Amniotic epithelial cell (primary cell): ENCODE measurements at places on chromosomes 4 and X.
A peak's percentile ranks its signal among the peaks of the same experiment; 100 is the strongest.

DNA sequence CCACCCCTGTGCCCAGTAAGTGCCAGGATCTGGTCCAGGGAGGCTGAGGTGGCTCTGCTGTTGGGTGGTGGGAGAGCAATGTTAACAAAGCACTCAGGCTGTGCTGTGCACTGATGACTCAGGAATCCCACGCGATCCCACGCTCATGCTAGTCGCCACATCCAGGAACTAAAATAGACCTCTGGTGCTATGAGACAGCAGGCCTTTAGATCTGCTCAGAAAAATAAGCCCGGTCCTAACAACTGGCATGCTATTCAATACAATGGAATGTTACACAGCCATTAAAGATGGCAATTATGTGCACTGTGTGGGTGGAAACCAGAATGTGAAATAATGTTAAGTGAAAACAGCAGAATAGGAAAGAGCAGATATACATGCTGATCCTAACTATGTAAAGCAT is 26.0 kb downstream of the ARL13A start:
- DNase-seq = peak; percentile 87

DNA sequence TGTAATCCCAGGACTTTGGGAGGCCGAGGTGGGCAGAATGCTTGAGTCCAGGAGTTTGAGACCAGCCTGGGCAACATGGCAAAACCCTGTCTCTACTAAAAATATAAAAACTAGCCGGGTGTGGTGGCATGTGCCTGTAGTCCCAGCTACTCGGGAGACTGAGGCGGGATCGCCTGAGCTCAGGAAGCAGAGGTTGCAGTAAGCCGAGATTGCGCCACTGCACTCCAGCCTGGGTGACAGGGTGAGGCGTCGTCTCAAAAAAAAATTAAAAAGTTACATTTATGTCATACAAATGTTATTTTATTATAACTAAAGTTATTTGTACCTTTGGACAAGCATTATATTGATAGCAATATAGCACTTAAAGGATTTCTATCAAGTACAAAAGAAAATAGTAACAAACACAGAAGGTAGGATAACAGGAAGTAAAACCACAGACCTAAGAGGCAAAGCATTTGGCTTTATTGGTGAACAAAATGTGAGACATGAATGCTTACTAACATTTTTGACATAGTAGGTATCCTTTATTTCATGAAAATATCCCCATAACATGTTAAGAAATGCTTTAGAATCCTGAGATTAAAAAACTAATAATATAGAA is 51.5 kb downstream of the TMEM165 start:
- DNase-seq = no peak

DNA sequence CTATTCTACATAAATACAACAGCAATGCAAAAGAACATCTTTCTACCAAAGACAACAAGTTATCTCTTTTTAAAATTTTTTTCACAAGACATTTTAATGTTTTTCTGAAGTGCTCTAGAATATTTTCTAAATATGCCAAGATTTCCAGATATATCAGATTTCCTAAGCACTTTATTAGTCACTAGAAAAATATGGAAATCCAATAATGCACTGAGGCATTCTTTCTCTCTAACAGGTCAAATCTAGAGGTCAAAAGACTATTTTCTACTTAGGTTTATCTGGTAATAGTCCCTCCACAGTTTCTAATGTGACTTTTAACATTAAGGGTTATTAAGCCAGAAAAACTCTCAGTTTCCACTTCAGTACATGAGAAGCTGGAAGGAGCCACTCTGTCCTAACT is 1041.2 kb upstream of the INTU start:
- peak; percentile 8 for DNase-seq

- peak; percentile 37 for DNase-seq
Measured at GRCh38 chr4:21749924-21750323, 198.6 kb downstream of the KCNIP4 start.

DNA sequence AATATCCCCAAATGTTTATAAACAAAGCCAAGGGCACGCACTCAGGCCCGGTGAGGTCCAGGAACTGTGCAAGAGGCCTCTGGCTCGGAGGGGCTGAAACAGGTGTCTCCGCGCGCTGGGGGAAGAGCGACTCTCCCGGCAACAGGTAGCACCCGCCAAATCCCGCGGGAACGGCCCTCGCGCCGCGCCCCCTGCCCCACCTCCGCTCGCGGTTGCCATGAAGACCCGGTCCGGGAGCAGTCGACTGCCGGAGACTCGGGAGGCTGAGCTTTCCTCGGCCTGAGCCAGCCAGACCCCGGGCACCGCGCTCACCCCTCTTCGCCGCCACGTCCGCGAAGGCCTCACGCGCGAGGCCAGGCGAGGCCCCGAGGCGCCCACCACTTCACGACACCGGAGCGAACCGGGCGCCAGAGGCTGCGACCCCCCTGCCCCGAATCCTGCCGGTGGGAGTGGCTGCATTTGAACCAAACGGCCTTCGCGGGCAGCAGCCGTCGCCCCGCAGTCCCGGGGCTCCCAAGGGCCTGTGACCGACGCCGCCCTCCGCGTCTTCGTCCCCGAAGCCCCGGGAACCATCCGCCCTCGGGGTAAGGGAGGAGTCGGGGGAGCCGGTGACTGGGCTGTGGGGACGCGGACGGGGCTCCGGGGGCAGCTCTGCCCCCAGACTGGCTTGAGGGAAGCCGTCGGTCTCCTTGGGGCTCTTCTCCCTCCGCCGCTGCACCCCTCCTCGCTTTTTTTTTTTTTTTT is at the start of gene NSUN7:
Gene NSUN7 (plus strand): TSS at position 239 of the 744 bp plus-strand sequence. CDS start 739 bp downstream, outside the sequence.
- DNase-seq = peak; percentile 38

- no peak for DNase-seq
Measured at GRCh38 chr4:85741921-85742591, 267.1 kb downstream of the ARHGAP24 start.

GRCh38 chr4:76892601-76893000 is 5.3 kb downstream of the SOWAHB start:
- no peak for DNase-seq

- DNase-seq = no peak
Measured at GRCh38 chr4:3827616-3828492, 61.7 kb downstream of the ADRA2C start.

GRCh38 chr4:101218346-101218745 is 129.0 kb downstream of the PPP3CA start:
- no peak for DNase-seq

- DNase-seq = peak; percentile 94
Measured at GRCh38 chr4:156888762-156889161, 82.8 kb downstream of the PDGFC start.

DNA sequence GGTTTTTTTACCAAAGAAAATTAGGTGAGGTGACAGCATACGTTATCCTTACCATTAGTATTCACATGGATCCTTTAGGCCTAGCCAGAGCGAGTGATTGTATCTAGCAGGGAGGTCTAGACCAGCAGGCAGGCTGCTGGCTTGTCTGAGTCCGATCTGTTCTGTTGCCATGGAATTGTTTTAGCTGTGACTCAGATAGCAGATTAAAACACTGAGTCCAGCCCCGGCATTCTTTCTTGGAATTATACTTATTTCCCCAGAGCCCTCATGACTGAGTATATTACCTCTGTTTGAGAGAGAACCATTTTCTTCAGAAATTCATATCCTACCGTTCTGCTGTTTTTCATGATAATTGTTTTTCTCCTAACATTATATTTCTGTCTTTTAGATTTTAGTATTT is 37.4 kb downstream of the OCRL start:
- DNase-seq = peak; percentile 87

DNA sequence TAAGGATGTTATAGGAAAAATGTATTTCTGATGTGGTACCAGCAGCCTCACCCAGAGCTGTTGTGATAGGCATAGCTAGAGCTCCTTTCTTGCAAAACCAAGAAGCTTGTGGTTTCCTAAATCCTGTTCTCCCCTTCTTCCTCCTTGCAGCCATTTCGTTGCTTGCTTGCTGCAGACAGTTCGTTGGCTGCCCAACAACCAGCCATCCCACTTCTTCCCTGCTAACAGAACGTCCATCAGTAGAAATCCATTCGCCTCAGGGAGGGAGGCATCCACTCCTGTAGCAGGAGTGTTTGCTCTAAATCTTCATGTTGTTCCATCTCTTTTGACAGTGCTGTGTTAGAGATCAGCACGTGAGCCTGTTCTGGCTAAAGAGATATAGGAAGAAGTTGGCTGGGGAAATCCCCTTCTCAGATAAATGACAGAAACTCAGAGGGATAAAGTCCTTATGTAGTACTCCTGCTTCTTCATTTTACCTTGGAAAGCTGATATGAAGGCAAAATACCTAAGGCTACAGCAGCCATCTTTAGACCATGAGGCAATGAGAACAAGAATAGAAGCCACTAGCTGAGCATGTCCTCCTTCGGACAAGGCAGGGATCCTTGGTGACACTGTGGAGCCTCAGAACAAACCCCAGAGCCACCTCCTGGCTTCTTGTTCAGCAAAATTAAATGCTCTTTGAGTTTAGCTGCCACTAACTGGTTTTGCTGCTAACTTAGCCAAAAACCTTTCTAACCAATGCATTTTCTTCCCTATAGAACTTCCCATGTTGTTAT is 68.4 kb upstream of the RELL1 start:
- peak; percentile 40 for DNase-seq

- no peak for DNase-seq
Measured at GRCh38 chr4:7037425-7037824, 5.7 kb upstream of the TADA2B start.

GRCh38 chr4:8344377-8344776 is 74.8 kb downstream of the HTRA3 start:
- no peak for DNase-seq

GRCh38 chr4:72286185-72286584 is 254.4 kb downstream of the NPFFR2 start:
- peak; percentile 18 for DNase-seq

GRCh38 chr4:114595207-114595606 is 3.4 kb upstream of the UGT8 start:
- DNase-seq = no peak

DNA sequence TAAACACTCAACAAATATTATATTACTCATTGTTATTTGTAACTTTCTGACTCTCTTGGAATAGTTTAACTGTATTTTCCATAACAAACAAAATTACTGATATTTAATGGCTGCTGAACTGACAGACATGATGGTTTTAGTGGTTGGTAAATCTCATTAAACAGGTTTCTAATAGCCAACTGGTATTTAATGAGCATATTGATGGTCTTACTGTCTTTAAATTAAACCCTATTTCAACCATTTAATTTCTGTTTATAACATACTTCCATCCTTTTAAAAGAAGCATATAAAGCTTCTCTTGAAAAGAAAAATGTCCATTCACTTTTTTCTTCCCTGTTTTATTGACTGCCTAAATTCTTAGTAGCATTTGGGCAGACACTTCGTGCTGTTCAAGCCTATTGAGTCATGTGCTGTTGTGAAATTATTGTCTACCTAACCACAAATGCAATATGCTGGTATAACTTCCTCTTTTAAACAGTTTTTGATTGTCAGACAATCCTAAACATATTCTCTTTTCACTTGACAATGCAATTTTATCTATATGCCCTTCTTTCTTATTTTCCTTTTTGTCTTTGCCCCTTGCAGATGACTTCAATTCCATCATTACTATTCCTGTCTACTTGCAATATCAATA is 163.9 kb upstream of the SLC7A11 start:
- peak; percentile 85 for DNase-seq

DNA sequence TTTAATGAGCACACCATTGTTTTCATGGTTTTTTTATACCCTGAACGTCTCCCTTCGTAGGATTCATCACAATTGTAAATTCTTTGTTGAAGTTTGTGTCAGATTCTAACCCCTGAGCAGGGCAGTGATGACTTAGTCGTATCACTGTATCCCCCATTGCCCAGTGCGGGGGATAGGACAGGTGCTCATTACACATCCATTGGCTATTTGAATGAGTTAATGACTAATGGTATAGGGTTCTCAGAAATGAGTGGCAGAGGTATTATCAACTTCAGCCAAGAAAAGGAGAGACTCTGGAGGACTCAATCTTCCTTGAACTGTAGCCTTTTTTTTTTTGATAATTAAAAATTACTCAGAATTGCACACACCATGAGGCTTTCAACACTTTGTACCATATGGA is 64.6 kb downstream of the SYNPO2 start:
- no peak for DNase-seq

GRCh38 chrX:44002567-44002966 is 29.4 kb upstream of the NDP start:
- no peak for DNase-seq

GRCh38 chrX:9638871-9639270 is 126.8 kb downstream of the GPR143 start:
- DNase-seq = no peak

DNA sequence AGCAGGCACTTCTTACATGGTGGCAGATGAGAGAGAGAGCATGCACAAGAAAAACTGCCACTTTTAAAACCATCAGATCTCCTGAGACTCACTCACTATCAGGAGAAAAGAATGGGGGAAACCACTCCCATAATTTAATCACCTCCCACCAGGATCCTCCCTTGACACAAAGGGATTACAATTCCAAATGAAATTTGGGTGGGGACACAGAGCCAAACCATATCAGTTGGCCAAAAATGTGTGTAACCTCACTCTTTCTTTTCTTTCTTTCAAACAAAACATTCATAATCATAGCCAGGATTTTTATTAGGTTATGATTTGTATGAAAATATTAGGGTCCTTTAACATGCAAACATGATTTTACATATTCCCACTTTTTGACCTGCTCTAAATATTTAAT is 222.1 kb downstream of the PCDH18 start:
- peak; percentile 34 for DNase-seq

- DNase-seq = no peak
Measured at GRCh38 chr4:3067473-3068001, 6.8 kb downstream of the HTT-AS start.
